ENCODE measurements at places on chromosomes 11 and 22.

DNA sequence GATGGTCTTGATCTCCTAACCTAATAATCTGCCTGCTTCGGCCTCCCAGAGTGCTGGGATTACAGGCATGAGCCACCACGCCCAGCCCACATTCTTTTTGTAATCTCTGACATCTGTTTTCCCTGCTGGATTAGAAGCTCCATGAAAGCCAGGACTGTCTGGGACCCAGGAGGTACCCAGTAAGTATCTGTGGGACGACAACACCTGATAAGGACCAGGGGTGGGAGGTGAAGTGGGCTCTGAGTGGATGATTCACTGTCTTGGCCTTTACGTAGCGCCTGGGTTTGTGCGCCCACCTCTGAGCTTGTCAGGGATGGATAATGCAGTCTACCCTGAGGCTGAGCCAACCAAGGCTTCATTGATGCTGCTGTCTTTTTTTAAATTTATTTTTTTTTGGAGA lies 118.8 kb downstream of the ABTB2 start:
- DNase-seq = no peak

GRCh38 chr22:39907047-39907446 lies 6.2 kb downstream of the GRAP2 start:
- no peak for DNase-seq

DNA sequence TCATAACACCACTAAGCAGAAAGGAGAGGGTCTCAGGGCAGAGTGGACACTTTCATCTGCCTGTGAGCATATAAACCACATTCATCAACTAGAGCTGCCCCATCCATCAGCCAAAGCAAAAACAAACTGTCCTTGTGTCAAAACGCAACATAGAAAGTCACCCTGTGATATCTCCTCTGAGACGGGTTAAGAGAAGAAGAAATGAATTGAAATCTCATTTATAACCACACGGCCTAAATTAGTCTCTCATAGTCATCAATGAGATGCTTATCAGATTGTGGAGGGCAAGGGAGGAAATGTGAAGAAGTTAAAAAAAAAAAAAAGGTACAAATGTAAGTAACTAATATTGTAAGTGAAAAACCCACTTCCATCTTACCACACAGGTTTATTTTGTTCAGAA lies 75.7 kb downstream of the SIK3 start:
- no peak for DNase-seq

GRCh38 chr11:20022363-20023081 lies 137.8 kb downstream of the DBX1 start:
- no peak for DNase-seq
